Calu3 (cell line): ENCODE measurements at places on chromosomes 6 and 20. TPM values are rescaled to one million over a fixed set of nuclear protein-coding genes. Genes with fewer than 3 reads are reported as not detected.
A peak's percentile ranks its signal among the peaks of the same experiment; 100 is the strongest.

DNA sequence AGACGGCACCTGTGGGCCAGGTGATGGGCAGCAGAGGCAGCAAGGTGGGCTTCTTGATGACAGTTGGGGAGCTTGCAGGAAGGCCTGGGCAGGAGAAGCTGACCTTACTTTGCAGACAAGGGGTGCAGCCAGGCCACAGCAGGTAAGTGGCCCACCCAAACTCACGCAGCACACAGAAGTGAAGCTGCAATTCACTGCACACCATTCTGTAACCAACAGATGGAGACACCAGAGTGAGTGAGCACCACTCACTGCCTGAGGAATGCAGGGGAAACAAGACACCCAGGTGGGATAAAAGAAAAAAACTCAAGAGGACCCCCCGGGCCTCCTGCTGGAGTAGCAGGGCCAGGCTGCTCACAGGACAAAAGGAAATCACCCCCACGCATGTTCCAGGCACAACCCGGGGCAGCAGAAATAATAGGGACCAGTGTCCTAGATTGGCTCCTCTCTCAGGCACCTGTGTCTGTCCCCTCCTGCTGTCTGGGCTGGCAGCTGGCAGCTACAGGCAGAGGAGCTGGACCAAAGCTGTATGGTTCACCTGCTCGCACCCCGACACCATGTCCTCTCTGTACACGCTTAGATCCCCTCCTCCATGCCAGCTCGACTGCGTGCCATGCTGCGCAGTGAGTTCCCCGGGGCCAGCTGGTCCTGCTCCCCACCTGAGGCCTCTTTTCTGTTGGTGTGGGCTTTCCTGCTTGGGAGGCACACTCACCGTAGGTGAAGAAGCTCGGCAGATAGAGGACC, 4.9 kb downstream of the MTCH1 start:
- peaks cover 28% of the 10 kb centered on the region for H3K4me1 ChIP-seq
- DNase-seq, result no peak
- H3K27ac ChIP-seq, result peak overlapping the region; percentile 5
- peaks cover 8% of the 10 kb centered on the region for H3K36me3 ChIP-seq

DNA sequence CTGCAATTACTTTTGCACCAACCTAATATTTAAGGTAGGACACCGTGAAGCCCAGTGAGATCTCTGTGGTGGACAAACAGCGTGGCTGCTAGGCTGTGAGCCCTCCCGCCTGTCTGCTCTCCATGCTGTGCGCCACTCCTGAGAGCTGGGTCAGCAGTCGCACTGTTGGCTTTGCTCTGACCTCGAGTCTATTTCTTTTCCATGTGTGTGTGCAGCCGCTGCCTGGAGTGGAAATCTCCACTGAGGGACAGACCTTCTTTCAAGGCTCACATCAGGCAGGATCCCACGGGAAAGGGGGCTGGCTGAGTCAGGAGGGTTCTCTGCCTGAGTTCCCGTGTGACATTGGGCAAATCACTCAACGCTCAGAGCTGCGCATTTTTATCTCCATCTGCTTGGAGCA, 27.1 kb downstream of the RIPOR3 start:
- no peak for DNase-seq
- H3K4me3 ChIP-seq, result no peak overlapping the region
- peaks cover 29% of the 10 kb centered on the region for H3K36me3 ChIP-seq
- peaks cover 84% of the 10 kb centered on the region for H3K4me1 ChIP-seq

DNA sequence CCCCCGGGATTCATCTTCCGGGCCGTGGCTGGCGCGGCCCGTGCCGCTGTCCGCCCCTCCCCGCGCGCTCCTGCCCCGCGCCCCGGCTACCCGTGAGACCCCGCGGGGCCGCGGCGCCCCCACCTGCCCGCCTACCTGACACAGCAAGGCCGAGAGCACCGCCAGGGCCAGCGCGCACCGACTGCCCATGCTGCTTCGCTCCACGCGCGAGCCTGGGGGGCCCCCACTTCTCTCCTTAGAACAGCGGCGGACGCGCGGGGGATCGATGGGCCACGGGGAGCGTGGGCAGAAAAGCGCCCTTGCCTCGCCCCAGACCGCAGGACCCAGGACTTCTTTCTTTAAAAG, 955 bp downstream of the DLL1 start:
- H3K36me3 ChIP-seq, result peaks cover 11% of the 10 kb centered on the region
- peak overlapping the region; percentile 72 for H3K4me3 ChIP-seq
- peaks cover 17% of the 10 kb centered on the region for H3K4me1 ChIP-seq
- no peak overlapping the region for H3K27ac ChIP-seq
- DNase-seq, result no peak
- H3K27me3 ChIP-seq, result peaks cover 96% of the 10 kb centered on the region

PLCB4 gene
- total RNA-seq, result 9.9 and 12.9 TPM in 2 replicates

GHRH gene
- not detected in 2 replicates for total RNA-seq

NMBR gene
- not detected in 2 replicates for total RNA-seq

- peaks cover 4% of the 10 kb centered on the region for H3K36me3 ChIP-seq
- H3K4me1 ChIP-seq, result no peaks in the 10 kb centered on the region
- peak; percentile 27 for DNase-seq
- H3K27ac ChIP-seq, result no peak overlapping the region
These were observed 30.4 kb downstream of the ZC3H12D start for GRCh38 chr6:149454346-149454848.

- no peaks in the 10 kb centered on the region for H3K27me3 ChIP-seq
- no peak overlapping the region for H3K27ac ChIP-seq
- H3K4me3 ChIP-seq, result no peak overlapping the region
- DNase-seq, result no peak
These were observed 12.3 kb downstream of the SMPDL3A start for GRCh38 chr6:122801397-122801796.

GRCh38 chr6:1872649-1873131, 263.0 kb downstream of the FOXC1 start:
- H3K27ac ChIP-seq, result no peak overlapping the region
- H3K27me3 ChIP-seq, result no peaks in the 10 kb centered on the region
- no peaks in the 10 kb centered on the region for H3K4me1 ChIP-seq
- no peak overlapping the region for H3K4me3 ChIP-seq
- no peaks in the 10 kb centered on the region for H3K36me3 ChIP-seq

DNA sequence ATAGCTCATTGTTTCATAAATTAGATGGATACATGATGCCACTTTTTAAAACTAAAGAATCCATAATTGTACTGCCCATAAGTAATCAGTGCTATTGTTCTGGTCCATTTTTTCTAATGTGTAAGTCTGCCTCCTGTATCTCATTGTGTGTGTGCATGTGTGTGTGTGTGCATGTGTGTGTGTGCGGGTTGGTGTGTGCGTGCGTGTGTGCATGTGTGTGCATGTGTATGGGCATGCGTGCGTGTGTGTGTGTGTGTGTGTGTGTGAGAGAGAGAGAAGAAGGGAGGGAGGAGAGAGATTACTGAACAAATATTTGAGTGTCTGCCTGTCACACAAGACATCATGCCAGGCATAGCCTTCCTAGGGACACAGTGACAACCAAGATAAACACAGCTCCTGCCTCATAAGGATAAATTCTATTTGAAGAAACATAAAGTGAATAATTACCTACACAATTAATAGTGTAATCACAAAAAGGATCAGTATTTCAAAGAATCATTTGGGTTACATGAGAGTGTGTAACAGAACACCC, 33.2 kb upstream of the RPS6KA2 start:
- no peak for DNase-seq
- no peaks in the 10 kb centered on the region for H3K4me1 ChIP-seq
- no peak overlapping the region for H3K4me3 ChIP-seq
- H3K27ac ChIP-seq, result no peak overlapping the region
- H3K27me3 ChIP-seq, result peaks cover 12% of the 10 kb centered on the region

MUC22 gene
- not detected in 2 replicates for total RNA-seq

DNA sequence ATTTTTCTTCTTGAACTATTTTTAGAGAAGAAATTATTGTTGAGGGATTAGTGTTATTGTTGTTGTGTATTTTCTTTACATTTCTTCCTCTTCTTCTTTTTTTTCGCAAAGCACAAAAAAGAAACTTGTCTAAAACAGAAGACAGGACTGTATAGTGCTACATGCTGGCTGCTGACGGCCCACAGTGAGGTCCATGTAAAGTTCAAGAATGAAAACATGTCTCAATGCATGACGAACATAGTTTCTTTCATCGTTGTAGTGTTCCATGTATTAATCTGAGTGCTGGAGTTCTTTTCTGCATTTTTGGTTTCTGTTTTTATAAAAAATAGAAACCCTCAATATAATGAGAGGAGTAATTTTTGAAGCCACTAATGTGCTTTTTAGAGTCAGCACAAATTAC, 462.9 kb upstream of the MARCKS start:
- no peaks in the 10 kb centered on the region for H3K36me3 ChIP-seq
- H3K4me3 ChIP-seq, result no peak overlapping the region

GRCh38 chr6:43736844-43737243, 33.2 kb upstream of the VEGFA start:
- no peak overlapping the region for H3K4me3 ChIP-seq

ABHD16B gene
- 0.24 TPM in 1 of 2 replicates, not detected in the other for total RNA-seq

DNA sequence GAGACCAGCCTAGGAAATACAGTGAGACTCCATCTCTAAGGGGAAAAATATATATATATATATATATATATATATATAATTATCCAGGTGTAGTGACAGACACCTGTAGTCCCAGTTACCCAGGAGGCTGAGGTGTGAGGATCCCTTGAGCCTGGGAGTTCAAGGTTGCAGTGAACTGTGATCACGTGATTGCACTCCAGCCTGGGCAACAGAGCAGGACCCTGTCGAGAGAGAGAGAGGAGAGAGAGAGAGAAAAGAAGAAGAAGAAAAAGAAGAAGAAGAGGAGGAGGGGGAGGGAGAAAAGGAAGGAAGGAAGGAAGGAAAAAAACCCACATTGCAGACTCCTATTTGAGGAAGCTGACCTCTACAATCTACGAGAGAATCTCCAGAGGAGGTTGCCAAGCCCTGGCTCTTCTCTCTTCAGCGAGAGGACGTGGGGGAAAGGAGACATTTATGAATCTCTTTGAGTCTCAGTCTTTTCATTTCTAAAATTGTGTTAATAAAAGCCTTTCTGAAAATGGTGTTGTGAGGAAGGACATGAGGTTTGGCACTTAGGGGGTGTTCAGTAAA, 49.7 kb downstream of the COL11A2 start:
- no peaks in the 10 kb centered on the region for H3K36me3 ChIP-seq
- H3K4me1 ChIP-seq, result no peaks in the 10 kb centered on the region

DNA sequence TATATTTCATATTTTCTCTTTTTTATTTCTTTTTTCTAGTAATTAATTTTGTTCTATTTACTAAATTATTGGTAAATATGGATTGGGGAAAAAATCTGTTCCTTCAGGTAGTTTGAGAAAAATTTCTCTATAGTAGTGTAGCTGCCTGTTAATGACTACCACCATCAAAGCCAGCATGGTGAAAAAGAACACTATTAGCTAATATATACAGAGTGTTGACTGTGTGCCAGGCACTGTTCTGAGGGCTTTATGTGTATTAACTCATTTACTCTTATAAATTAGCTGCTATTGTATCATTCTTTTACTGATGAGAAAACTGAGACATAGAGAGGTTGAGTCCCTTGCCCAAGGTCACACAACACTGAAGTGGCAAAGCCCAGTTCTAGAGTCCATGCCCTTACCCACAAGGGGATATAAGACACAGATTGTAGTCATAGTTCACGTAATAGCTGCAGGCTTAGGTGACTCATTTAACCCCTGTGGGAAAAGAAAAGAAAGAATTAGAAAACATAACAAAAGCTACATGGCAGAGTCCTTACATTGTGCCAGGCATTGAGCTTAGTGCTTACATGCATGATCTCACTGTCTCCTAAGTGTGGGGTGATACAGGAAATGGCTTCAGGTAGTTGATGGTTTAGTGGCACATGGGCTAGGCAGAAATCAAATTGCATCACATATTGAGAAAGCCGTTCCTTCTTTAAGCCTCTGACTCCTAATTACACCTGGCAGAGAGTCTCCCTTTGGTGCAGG, 12.2 kb upstream of the AKIRIN2 start:
- no peaks in the 10 kb centered on the region for H3K27me3 ChIP-seq
- no peaks in the 10 kb centered on the region for H3K4me1 ChIP-seq
- H3K36me3 ChIP-seq, result no peaks in the 10 kb centered on the region
- H3K27ac ChIP-seq, result no peak overlapping the region
- no peak for DNase-seq

DNA sequence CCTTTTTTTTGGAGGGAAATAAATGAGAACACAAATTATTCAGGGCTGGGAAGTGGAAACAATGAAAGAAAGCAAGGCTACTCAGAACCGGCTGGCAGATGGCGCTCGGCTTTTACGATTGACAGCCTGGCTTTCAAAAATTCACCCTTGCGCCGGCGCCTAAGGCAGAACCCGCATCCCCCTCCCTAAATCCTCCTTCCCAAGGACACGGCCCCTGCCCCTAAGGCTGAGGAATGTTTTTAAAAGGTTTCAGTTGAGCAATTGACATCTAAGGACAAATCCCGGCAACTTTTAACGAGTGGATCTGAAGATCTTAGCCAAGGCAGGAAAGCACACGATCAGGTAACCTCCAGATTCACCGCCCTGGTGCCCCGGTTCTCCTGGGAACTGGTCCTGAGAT, 16.3 kb downstream of the GNAS start:
- no peak overlapping the region for H3K4me3 ChIP-seq
- H3K27ac ChIP-seq, result no peak overlapping the region
- H3K27me3 ChIP-seq, result no peaks in the 10 kb centered on the region
- DNase-seq, result no peak
- peaks cover 17% of the 10 kb centered on the region for H3K4me1 ChIP-seq

APOBEC2 gene
- total RNA-seq, result not detected in 2 replicates

DNA sequence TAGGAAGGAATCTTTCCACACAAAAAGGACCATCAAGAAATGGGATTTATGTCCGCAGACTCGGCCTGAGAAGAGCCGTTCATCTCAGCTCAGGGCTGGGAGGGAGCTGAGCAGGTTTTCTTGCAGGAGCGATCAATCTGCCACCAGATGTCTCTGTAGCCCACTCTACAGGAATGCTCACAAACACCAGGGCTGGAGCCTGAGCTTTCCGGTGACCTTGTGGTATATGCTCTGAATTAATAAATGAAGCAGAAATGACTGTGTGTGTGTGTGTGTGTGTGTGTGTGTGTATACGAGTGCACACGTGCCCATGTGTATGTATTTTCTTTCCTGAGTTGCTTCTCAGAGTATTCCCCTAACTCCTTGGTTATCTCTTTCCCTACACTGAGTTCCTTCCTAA, 12.0 kb downstream of the CD83 start:
- no peaks in the 10 kb centered on the region for H3K4me1 ChIP-seq
- H3K27me3 ChIP-seq, result no peaks in the 10 kb centered on the region
- H3K36me3 ChIP-seq, result no peaks in the 10 kb centered on the region
- no peak overlapping the region for H3K4me3 ChIP-seq
- peak; percentile 22 for DNase-seq

CLPSL1 gene
- not detected in 2 replicates for total RNA-seq

DNA sequence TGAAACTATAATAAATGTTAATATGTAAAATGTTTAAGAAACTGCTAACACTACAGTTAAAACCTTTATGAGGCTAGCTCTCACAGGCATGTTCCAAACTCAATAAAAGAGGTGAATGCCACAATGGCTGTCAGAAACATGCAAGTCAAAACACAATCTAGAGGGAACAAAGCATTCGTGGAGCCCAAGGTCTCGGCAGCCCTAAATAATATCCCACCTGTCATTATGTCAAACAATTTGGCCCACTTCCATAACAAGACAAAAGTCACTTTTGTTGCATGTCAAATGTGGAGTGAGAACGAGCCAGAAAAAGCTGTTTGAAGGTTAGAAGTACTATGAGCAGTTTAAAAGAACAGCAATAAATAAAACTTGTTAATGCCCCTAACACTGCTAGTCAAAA, 181.9 kb downstream of the GMDS start:
- H3K27me3 ChIP-seq, result no peaks in the 10 kb centered on the region
- no peak overlapping the region for H3K4me3 ChIP-seq
- no peak overlapping the region for H3K27ac ChIP-seq
- H3K36me3 ChIP-seq, result no peaks in the 10 kb centered on the region

IMPG1 gene
- not detected in 2 replicates for total RNA-seq
